CD4-positive, alpha-beta T cell (primary cell): ENCODE measurements at places on chromosomes 16 and 17. TPM values are rescaled to one million over a fixed set of nuclear protein-coding genes. Genes with fewer than 3 reads are reported as not detected.

CHD9NB gene
- not detected for total RNA-seq

MRPL27 gene
- 14.8 TPM for total RNA-seq

ABCA10 gene
- total RNA-seq = 1.5 TPM

- no peaks in the 10 kb centered on the region for H3K27me3 ChIP-seq
- peaks cover 16% of the 10 kb centered on the region for H3K4me1 ChIP-seq
- no peak for DNase-seq
- no peaks in the 10 kb centered on the region for H3K36me3 ChIP-seq
- H3K4me3 ChIP-seq = no peak overlapping the region
These were observed 2.1 kb upstream of the PYCR1 start for GRCh38 chr17:81939218-81939617.

- H3K27me3 ChIP-seq = no peaks in the 10 kb centered on the region
- H3K27ac ChIP-seq = no peak overlapping the region
These were observed 17.1 kb downstream of the SPG7 start for GRCh38 chr16:89525146-89525913.

DNA sequence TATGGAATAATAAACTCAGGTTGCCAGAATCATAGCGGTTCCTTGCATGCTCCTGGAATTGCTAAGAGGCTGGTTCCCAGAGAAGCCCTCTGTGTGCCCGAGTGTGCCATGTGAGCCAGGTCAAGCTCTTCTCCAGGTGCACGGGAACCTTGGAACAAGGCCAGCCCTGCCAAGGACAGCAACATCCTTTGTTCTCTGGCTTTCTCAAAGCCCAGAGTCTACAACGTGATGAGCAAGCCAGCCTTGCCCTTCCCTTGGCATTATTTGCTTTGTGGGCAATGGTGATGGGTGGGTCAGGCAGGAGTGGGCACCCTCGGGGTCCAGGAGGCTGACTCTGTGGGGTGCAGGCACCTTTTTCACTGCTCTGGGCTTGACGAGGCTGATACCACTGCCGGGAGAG lies 14.2 kb upstream of the SEC14L1 start:
- no peak overlapping the region for H3K27ac ChIP-seq
- no peaks in the 10 kb centered on the region for H3K36me3 ChIP-seq
- peaks cover 28% of the 10 kb centered on the region for H3K4me1 ChIP-seq
- H3K27me3 ChIP-seq = no peaks in the 10 kb centered on the region

DNA sequence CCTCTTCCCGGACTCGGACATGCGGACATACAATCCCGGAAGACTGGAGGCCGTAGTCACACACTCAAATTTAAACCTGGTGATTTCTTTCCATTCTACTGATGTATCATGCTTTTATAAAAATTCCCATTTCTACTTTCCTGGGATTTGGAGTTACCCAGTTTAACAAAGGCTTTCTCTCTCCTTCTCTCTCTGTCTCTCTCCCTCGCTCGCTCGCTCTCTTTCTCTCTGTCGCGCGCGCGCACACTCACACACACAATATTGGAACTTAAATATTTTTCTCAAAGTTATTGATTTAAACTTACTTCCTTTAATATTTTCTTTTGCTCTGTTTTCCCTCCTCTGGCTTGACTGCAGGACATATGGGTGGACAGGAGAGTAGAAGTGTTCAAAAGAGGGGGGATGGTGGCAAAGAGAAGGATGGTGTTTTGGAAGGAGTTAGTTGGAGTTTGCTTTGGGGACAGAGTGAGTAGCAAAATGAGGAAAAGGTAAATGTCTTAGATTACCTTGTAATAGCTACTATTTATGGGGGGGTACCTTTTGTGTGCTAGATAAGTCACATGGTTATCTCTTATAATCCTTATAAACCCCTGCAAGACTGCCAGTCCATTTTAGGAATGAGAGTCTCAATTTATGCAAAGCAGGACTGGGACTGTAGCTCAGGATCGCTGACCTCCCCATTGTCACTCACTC lies 878 bp upstream of the TRIM25 start:
- no peak for DNase-seq
- peak overlapping the region; percentile 89 for H3K4me3 ChIP-seq
- H3K4me1 ChIP-seq = peaks cover 48% of the 10 kb centered on the region
- peaks cover 4% of the 10 kb centered on the region for H3K36me3 ChIP-seq
- no peak overlapping the region for H3K27ac ChIP-seq
